Dermis microvascular lymphatic vessel endothelial cell (primary cell): ENCODE measurements at places on chromosomes 4 and X. TPM values are rescaled to one million over a fixed set of nuclear protein-coding genes. Genes with fewer than 3 reads are reported as not detected.

Gene PAGE5
- not detected in 2 replicates for total RNA-seq

Gene USP51
- 0.39 and 1.9 TPM in 2 replicates for total RNA-seq

Gene NOCT
- total RNA-seq, result 29.4 and 37.0 TPM in 2 replicates

Gene LDOC1
- 4.9 and 6.2 TPM in 2 replicates for total RNA-seq

Gene ANOS1
- 0.26 and 0.63 TPM in 2 replicates for total RNA-seq

Gene SUPT20HL1
- not detected in 2 replicates for total RNA-seq

Gene RNF113A
- 12.8 and 15.2 TPM in 2 replicates for total RNA-seq

Gene PAGE2B
- not detected in 2 replicates for total RNA-seq

Gene EPGN
- not detected in 2 replicates for total RNA-seq

Gene GABRG1
- total RNA-seq, result not detected in 2 replicates

Gene HEPH
- total RNA-seq, result 4.1 and 8.3 TPM in 2 replicates

Gene SERPINA7
- total RNA-seq, result not detected in 2 replicates

Gene ZMYM3
- 8.5 and 12.1 TPM in 2 replicates for total RNA-seq

Gene SFRP2
- total RNA-seq, result under 0.01 TPM in 1 of 2 replicates, not detected in the other

Gene SERTM2
- not detected in 2 replicates for total RNA-seq

Gene PAGE3
- total RNA-seq, result not detected in 2 replicates

Gene LDB2
- total RNA-seq, result 360 and 479 TPM in 2 replicates

Gene PDE5A
- total RNA-seq, result 3.1 and 3.4 TPM in 2 replicates

Gene PDCL2
- total RNA-seq, result not detected in 2 replicates

Gene NR0B1
- total RNA-seq, result not detected in 2 replicates

Gene NAA11
- total RNA-seq, result not detected in 2 replicates

Gene PPP2R2C
- total RNA-seq, result 0.39 and 0.89 TPM in 2 replicates

Gene FRMD7
- not detected in 2 replicates for total RNA-seq

Gene COQ2
- total RNA-seq, result 20.3 and 20.7 TPM in 2 replicates

Gene ASB12
- total RNA-seq, result under 0.01 TPM in 1 of 2 replicates, not detected in the other

Gene SPANXB1
- total RNA-seq, result not detected in 2 replicates

Gene PNMA5
- total RNA-seq, result not detected in 2 replicates
